ENCODE measurements at places on chromosomes 2 and 18.

GRCh38 chr2:152400607-152401214, 65.7 kb downstream of the FMNL2 start:
- H3K4me1 ChIP-seq = no peaks in the 10 kb centered on the region
- DNase-seq = no peak
- no peaks in the 10 kb centered on the region for H3K27me3 ChIP-seq
- no peaks in the 10 kb centered on the region for H3K36me3 ChIP-seq

GRCh38 chr2:150258781-150259307, 228.6 kb downstream of the RND3 start:
- H3K27ac ChIP-seq = no peak overlapping the region
- no peak for DNase-seq
- H3K4me3 ChIP-seq = no peak overlapping the region
- no peaks in the 10 kb centered on the region for H3K36me3 ChIP-seq
- no peaks in the 10 kb centered on the region for H3K27me3 ChIP-seq

DNA sequence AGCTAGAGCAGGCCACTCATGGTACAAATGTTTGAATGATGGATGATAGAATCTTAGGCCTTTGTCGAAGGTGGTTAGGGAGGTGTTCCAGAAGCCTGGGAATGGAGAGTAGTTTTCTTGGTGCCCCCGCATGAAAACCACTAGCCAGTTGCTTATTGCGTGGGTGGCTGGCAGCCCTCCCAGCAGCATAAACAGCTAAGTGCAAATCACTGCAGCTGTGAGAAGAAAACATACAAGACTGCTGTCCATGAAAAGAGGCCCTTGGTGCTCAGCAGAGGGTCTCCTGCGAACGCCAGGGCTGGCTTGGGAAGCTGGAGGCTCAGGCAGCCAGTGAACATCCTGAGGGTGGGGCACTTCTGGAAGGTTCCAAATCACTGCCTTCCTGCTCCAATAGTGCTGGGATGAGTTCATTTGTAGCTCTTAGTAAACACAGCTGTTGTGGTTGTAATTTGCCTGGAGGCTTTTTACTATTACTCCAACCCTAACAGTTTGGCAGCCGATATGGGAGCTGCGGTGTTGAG, 118.8 kb downstream of the MGAT5 start:
- no peak overlapping the region for H3K4me3 ChIP-seq
- DNase-seq = no peak
- no peaks in the 10 kb centered on the region for H3K4me1 ChIP-seq
- no peak overlapping the region for H3K27ac ChIP-seq

DNA sequence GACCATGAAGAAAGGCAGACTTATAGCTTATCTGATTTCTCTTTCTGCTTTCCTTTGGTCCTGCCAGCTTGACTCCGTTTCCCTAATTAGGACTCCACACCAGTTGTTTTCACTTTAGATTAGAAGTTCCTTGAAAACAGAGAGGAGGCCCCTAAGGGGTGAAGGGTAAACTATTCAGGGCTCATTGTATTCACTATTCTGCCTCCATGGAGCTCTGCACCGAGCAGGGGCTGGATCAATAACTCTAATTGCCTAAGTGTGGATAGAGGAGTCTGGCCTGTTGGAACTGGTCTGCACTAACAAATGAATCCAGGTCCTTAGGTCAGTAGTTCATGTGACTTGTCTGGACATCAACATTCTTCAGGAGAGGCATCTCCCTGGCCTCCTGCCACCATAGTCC, 36.1 kb upstream of the SKA1 start:
- H3K4me1 ChIP-seq = peaks cover 4% of the 10 kb centered on the region
- H3K4me3 ChIP-seq = no peak overlapping the region
- no peaks in the 10 kb centered on the region for H3K27me3 ChIP-seq
- DNase-seq = no peak

GRCh38 chr2:4527416-4527815, 824.0 kb downstream of the DCDC2C start:
- no peak overlapping the region for H3K27ac ChIP-seq
- H3K4me3 ChIP-seq = no peak overlapping the region
- H3K27me3 ChIP-seq = no peaks in the 10 kb centered on the region
- no peaks in the 10 kb centered on the region for H3K4me1 ChIP-seq
- no peak for DNase-seq

DNA sequence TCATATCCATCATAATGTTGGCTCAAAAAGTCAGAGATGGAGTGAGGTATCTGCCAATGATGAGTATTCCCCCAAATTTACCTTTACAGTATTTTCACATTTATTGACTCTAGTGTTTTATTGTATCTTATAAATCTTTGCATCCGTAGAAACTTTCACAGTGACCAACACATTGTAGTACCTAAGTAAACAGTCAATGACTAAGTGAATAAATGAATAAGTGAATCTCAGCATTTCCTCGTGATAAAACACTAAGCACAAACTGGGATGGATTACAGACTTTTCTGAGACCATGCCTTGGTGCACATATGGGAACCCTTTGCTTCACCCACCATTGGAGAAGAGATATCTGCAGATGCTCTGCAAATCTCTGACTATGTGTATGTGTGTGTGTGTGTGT, 429.9 kb downstream of the NR4A2 start:
- DNase-seq = no peak
- no peaks in the 10 kb centered on the region for H3K36me3 ChIP-seq
- no peaks in the 10 kb centered on the region for H3K27me3 ChIP-seq
- no peaks in the 10 kb centered on the region for H3K4me1 ChIP-seq

GRCh38 chr2:124888431-124888830, 863.3 kb downstream of the CNTNAP5 start:
- H3K4me1 ChIP-seq = no peaks in the 10 kb centered on the region
- H3K27me3 ChIP-seq = no peaks in the 10 kb centered on the region
- no peak for DNase-seq
- no peaks in the 10 kb centered on the region for H3K36me3 ChIP-seq
- H3K27ac ChIP-seq = no peak overlapping the region

DNA sequence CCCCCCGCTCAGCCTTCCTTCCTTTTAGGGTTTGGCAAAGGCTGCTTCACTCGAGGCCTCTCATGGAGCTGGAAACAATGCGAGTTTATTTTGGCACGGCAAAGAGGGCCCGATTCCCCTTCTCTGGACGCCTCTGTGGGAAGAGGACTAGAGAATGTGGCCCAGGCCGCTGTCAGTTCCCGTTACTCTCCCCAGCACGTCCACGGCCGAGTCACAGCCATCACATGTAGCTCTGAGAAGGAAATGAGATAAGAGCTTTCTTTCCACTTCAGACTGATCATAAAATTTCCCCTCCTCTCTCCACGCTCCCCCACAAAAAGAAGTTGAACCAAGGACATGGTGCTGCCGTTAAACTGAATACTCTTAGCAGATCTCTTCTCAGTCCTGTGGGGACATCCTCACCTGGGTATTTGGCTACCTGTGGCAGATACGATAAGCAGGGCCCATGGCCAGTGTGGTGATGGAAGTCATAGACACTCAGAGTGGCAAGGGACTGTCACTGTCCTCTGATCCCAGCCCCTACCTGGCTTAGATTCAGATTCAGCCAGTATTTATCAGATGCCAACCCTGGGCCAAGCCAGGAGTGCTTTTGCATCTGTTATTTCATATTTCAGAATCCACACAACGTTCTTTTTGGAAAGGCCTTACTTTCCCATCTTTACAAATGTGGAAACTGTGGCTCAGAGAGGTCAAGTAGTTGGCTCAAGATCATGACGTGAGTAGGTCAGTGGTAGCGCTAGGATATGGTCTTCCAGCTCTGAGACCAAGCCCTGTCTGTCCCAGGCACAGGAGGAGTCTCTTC, 101.2 kb downstream of the MCFD2 start:
- H3K4me3 ChIP-seq = no peak overlapping the region
- H3K4me1 ChIP-seq = no peaks in the 10 kb centered on the region
- H3K27me3 ChIP-seq = no peaks in the 10 kb centered on the region
- no peak for DNase-seq
- H3K36me3 ChIP-seq = no peaks in the 10 kb centered on the region
- H3K27ac ChIP-seq = no peak overlapping the region

DNA sequence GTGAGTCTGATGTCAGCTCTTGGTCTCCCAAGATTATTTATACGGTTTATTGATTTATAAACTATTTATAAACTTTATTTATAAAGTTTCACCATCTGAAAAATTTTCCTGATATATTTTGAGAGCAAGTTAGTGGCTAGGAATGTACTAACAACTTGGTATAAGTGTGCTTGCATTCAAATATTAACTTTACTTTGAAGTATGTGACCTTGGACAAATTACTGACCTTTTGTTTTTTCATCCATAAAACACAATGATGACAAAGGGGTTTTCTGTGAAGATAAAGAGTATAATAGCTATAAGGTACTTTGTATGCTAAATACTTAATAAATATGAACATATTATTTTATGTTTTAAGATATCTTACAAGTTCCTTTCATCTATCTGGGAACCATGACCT, 221.7 kb downstream of the GCA start:
- no peaks in the 10 kb centered on the region for H3K4me1 ChIP-seq
- no peak for DNase-seq
- H3K27me3 ChIP-seq = no peaks in the 10 kb centered on the region
- H3K27ac ChIP-seq = no peak overlapping the region
- no peak overlapping the region for H3K4me3 ChIP-seq
- H3K36me3 ChIP-seq = no peaks in the 10 kb centered on the region

DNA sequence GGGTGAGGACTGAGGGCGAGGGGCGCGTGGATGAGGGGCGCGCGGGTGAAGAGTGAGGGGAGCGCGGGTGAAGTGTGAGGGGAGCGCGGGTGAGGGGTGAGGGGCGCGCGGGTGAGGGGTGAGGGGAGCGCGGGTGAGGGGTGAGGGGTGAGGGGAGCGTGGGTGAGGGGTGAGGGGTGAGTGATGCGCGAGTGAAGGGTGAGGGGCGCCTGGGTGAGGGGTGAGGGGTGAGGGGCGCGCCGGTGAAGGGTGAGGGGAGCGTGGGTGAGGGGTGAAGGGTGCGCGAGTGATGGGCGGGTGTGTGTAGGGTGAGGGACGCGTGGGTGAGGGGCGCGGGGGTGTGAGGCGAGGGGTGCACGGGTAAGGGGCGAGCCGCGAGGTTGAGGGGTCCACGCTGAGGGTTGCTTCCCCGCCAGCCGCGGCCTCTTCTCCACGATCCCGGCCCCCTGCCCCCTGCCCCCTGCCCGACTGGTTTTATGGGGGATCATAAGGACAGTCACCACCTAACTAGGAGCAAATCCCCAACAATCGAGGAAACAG, 1.1 kb upstream of the SLC66A2 start:
- H3K4me1 ChIP-seq = peaks cover 29% of the 10 kb centered on the region
- peaks cover 17% of the 10 kb centered on the region for H3K36me3 ChIP-seq
- no peak overlapping the region for H3K27ac ChIP-seq

DNA sequence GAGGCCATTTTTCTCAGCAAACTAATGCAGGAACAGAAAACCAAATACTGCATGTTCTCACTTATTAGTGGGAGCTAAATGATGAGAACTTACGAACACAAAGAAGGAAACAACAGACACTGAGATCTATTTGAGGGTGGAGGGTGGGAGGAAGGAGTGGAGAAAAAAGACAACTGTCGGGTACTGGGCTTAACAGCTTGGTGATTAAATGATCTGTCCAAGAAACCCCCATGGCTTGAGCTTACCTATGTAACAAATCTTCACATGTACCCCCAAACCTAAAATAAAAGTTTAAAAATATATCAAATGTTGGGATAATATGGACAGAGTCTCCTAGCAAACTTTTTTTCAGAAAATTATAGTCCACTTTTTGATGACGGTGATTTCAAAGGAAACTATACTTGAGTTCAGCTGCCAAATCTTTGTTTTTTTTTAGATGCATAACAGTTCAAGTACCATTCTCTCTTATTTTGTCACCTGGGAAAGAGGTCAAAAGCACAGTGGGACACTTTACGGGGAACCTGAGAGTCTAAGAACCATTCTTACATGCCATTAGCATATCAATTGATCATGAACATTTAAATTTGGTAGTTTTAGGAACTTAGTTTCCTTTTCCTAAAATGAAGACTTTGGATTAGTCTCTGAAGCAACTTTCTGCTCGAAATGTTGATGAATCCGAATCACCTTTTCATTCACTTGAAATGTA, 835.0 kb downstream of the NRXN1 start:
- no peak for DNase-seq
- H3K36me3 ChIP-seq = no peaks in the 10 kb centered on the region
- H3K4me1 ChIP-seq = no peaks in the 10 kb centered on the region
- no peak overlapping the region for H3K27ac ChIP-seq
- H3K27me3 ChIP-seq = no peaks in the 10 kb centered on the region

GRCh38 chr2:12070581-12070980, 324.1 kb downstream of the LPIN1 start:
- no peaks in the 10 kb centered on the region for H3K27me3 ChIP-seq
- no peaks in the 10 kb centered on the region for H3K36me3 ChIP-seq
- peaks cover 3% of the 10 kb centered on the region for H3K4me1 ChIP-seq
- no peak overlapping the region for H3K27ac ChIP-seq

DNA sequence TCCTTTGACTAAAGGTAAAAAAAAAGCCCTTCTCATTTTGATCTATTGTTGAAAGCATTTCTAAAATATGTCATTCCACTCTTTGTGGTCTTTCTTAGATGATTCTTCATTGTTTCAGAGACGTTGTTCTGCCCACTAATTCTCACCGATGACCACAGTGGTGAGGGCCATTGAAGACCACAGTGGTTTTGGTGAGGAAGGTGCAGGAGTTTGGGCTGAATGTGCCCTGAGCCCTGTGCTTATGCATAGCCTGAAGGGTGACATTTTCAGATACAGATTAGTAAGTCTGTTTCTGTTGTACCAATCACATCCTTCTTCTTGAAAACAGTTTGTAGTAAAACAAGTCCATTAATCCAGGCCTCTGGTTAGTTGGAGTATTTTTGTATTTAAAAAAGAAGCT, 251.3 kb upstream of the ATP5MC3 start:
- H3K27me3 ChIP-seq = no peaks in the 10 kb centered on the region
- no peaks in the 10 kb centered on the region for H3K36me3 ChIP-seq
- H3K4me3 ChIP-seq = no peak overlapping the region
- H3K27ac ChIP-seq = no peak overlapping the region
- no peak for DNase-seq
- peaks cover 7% of the 10 kb centered on the region for H3K4me1 ChIP-seq

DNA sequence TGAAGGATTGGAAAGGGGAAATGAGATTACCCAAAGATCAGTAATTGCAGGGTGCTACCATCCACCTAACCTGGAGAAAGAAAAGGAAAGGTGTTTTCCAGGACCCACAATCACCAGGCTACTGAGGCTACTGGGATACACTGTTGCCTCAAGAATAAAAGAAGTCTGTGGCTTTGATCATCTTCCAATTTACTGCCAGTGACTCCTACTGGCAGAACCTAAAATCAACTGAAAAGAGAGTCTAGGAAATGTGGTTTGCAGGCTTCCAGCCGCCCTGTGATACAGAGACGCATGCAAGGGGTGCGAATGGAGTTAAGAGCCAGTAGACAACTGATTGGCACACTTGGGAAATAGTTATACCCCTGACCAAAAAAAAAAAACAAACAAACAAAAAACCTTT, 16.6 kb upstream of the TTL start:
- no peak overlapping the region for H3K4me3 ChIP-seq
- no peak for DNase-seq
- no peak overlapping the region for H3K27ac ChIP-seq
- no peaks in the 10 kb centered on the region for H3K4me1 ChIP-seq
- no peaks in the 10 kb centered on the region for H3K27me3 ChIP-seq
